ENCODE measurements at places on chromosomes 7 and 10. TPM values are rescaled to one million over a fixed set of nuclear protein-coding genes. Genes with fewer than 3 reads are reported as not detected.

ADCY1 gene
- 2.9 TPM for total RNA-seq

RALA gene
- total RNA-seq, result 20.7 TPM

- no peak for DNase-seq
Measured at GRCh38 chr7:3588341-3588740, 287.3 kb downstream of the SDK1 start.

GRCh38 chr7:83410989-83411591 lies 237.8 kb downstream of the SEMA3E start:
- no peak for DNase-seq

DNA sequence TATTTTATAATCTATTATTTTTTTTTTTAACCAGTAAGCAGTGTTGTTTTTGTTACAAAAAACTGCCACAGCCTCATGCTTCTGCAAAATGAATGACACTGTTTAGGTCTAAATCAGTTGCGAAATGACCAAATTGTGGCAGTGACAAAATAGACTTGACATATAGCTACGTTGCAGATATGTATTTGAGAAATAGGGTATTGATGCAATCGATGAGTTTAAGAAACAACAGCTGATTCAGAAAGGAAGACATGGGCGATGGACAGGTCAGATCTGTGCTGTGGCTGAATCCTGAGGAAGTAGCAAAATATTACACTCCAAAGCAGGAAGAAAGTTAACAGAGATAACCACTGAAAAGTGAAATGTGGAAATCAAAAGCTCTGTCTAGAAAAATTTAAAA lies 89.0 kb upstream of the STEAP4 start:
- DNase-seq, result no peak

HOXA5 gene
- 0.30 TPM for total RNA-seq

SEMA3C gene
- total RNA-seq, result 60.8 TPM

GRCh38 chr7:19537942-19538401 lies 170.9 kb downstream of the POLR1F start:
- DNase-seq, result no peak

DNA sequence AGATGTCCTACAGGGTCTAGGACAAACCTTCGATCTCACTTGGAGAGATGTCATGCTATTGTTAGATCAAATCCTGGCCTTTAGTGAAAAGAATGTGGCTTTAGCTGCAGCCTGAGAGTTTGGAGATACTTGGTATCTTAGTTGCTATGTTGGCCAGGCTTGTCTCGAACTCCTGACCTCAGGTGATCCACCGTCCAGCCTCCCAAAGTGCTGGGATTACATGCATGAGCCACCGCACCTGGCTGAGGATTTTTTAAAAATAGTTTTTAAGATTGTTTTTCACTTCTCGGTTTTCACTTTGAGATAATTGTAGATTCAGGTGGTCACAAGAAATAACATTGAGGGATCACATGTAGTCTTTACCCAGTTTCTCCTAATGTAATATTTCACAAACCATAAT lies 738.3 kb upstream of the POM121L12 start:
- no peak for DNase-seq

DNA sequence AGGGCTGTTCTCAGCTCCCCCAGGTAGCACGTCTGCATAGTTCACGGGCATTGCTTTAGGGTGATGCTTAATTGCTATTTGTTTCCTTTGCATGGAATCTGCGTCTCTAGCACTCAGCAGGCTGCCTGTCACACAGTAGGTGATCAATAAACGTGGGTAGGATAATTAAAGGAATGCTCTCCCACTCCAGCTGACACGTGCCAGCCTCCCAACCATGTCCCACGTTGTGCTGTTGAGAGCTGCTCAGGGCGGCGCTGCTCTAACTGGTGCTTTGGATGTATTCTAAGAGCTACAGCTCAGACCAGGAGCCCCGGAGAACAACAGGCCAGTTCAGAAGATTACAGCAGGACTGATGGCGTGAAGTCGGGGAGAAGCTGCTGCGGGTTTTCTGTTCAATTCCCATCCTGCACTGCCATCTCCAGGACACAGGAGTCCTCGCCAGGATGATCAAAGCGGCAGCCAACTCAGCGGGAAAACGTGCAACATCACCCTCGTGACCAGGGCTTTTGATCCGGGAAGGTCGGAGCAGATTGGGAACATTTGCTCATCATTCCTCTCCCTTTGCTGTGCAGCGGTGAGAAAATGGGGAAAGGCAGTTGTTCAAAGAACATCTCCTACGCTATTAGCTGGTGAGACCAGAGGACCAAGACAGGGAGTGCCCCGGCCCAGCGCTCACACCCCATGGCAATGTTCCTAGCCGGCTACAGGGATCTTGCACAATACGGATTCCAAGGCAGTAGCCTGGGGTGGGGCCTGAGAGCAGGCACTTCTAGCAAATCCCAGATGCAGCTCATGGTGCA lies 50.5 kb upstream of the FOXK1 start:
- DNase-seq, result peak; percentile 81

- DNase-seq, result no peak
Measured at GRCh38 chr7:114152314-114152938, 233.6 kb upstream of the PPP1R3A start.

OR2A5 gene
- not detected for total RNA-seq

GRCh38 chr7:23918856-23919255 lies 208.8 kb downstream of the STK31 start:
- no peak for DNase-seq

SLC26A4 gene
- total RNA-seq, result 1.5 TPM

DNA sequence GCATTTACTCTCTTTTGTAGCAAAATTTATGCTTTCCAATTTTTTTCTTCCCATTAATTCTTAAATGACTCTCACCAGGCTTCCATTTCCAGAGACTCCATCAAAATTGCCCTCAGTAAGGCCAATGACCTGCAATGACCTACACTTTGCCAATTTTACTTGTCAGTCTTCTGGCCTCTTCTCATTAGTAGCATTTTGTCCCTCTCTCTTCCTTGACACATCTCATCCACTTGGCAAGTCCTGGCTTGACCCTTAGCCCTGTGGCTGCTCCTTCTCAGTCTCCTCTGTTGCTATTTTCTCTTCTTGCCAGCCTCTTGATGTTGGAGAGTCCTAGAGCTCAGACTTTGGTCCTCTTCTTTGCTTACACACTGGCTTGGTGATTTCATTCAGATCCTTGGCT lies 166.1 kb upstream of the MTPN start:
- DNase-seq, result no peak

DNA sequence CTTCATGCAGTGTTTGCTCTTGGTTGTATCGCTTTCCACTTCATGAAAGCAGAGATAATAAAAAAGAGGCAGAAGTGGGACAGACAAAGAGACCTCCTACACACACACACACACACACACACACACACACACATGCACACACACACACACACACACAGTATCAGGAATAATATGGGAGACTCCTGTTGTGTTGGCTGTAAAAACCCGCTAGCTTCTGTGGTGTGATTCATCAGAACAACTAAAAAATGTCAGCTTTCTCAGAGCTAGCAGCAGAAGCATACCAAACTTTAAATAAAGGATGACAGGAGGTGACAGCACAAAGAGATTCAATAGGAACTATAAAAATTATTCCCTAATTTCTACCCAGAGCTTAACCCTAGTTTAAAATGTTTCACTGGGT lies 148.2 kb upstream of the LRRTM3 start:
- no peak for DNase-seq

GRCh38 chr7:21941611-21942141 lies 4.0 kb downstream of the CDCA7L start:
- DNase-seq, result no peak

- DNase-seq, result no peak
Measured at GRCh38 chr10:71395621-71396020, 1.1 kb upstream of the CDH23 start.

- DNase-seq, result no peak
Measured at GRCh38 chr10:3802526-3803265, 17.7 kb upstream of the KLF6 start.

RSU1 gene
- total RNA-seq, result 45.6 TPM

FANK1 gene
- 0.43 TPM for total RNA-seq

ADAMTS14 gene
- 0.81 TPM for total RNA-seq

DNA sequence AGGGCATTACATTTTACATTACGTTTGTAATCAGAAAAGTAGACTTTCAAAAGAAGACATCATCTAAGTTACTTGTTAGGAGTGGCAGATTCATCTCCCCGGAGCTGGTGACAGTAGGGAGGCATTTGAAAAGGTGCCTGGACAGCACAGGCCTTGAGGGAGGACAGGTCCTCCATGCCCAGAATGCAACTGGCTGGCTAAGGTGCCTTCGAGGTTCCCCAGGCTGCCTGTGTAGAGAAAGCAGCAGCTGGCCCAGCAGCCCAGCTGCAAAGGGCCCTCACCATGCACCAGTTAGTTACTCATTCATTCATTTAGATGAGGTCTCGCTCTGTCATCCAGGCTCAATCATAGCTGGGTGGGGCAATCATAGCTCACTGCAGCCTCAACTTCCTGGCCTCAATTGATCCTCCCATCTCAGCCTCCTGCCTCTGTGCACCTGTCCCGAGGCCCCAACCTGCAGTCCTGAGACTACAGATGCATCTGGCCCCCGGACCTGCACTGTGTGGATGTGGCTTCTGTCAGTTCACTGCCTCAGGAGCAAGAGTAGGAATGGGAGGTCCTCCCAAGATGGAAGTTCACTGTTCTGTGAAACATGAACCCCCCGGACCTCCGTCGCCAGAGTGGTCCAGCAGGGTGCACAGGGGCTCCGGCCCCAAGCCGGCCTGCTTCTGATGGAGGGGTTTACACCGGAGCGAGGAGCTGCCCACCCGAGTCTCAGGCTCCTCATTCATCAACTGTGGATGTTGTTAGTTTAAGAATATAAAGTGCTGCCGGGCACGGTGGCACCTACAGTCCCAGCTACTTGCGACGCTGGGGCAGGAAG lies 36.6 kb downstream of the PRKAG2 start:
- DNase-seq, result no peak

GIMAP4 gene
- 18.2 TPM for total RNA-seq

HMX3 gene
- not detected for total RNA-seq

Measured in cardiac septum (tissue), 1 donor.